NCI-H82 (cell line): ENCODE measurements at places on chromosomes 1 and 21.

DNA sequence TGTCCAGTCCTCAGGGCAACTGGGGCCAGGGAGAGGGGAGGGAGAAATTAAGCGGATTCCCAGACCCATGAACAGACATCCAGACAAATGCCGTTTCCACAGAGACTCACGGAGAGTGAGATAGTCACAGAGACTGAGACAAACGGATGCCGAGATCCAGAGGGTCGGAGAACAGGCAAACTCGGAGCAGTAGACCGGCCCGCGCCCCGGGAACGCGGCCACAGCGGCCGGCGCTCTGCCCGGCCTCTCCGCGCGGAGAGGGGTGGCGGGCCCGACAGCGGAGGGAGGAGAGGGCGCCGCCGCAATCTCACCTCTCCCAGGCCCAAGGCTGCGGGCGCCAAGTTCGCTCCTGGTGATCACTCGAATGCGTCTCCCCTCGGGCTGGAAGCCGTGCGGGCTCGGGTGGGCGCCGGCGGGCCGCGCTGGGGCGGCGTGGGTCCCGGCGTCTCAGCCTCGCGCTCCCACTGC, 831 bp upstream of the FOXD2 start:
- DNase-seq = peak; percentile 55

DNA sequence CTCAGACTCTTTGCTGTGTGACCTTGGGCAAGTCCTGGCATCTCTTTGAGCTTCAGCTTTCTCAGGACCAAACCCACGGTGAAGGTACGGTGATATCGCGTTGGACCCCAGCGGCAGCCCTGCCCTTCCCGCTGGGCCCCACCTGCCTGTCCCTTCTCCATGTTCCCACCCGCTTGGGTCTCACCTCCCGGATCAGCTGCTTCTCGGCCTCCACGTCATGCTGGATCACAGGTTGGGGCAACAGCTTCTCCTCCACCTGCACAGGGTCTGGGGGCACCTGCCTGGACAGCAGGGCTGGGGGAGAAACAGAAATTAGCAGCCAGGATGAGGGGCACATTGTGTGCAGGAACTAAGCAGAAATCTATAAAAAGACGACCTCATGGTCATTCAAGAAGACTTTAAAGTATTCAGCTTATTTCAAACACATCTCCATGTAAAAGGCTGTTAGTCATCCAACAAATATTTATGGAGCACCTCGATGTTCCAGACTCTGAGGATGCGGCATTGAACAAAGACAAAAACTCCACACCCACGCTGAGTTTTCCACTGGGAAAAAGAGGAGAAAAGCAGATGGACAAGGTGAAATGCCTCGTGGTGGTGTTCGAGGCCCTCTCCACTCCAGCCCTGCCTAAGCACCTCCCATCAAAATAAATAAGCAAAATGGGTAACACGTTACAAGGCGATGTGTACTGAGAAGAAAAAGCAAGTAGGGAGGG, 19.5 kb downstream of the KIF17 start:
- DNase-seq = no peak

DNA sequence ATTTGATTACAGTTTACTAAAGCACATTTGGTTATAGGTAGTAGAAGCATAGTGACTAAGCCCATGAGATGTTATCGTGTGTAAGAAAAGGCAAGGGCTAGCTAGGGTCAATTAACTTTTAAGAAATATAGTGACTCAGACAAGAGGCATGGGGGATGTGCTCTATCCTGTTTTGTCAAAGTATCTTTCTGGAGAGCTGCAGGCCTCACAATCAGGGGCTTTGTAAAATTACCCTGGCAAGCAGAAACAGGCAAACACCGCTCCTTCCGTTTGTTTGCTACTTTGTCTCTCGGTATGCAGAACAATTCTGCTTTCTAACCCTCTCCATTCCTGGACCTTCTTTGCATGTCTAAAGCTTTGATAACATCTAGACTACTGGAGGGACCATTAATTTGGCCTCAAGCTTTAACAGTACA, 26.1 kb upstream of the ZNF697 start:
- no peak for DNase-seq

DNA sequence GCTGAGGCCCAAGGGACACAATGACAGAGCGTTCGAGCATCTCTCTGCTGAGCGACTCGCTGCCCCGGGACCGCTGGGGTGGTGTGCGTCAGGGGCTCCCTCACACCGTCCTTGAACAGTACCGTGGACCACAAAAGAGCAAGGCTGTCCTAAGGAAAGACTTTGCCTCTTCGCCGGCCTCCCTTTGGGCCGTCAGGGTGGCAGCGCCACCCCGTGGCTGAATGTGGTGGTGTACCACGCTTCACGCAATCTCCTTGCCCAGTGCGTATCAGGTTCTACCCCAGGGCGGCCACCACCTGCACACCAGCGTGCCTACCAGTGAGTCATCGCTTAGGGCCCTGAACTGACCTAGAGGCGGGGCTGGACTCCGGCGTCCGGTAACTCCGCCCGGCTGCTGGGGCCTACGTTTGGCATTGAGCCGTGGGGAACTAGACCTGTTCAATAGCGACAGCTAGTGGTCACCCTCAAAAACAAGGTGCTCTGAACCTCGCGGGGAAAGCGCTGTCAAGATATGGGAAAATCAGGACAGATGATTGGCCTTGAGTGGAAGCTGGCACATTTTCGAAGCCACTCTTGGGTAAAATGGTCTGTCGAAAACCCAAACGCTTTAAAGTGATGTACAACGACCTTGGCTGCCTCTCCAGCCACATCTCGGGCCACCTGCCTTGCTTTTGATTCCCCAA, 8.1 kb upstream of the TRAF3IP3 start:
- DNase-seq = no peak
